ENCODE measurements at places on chromosomes 2 and 18.

DNA sequence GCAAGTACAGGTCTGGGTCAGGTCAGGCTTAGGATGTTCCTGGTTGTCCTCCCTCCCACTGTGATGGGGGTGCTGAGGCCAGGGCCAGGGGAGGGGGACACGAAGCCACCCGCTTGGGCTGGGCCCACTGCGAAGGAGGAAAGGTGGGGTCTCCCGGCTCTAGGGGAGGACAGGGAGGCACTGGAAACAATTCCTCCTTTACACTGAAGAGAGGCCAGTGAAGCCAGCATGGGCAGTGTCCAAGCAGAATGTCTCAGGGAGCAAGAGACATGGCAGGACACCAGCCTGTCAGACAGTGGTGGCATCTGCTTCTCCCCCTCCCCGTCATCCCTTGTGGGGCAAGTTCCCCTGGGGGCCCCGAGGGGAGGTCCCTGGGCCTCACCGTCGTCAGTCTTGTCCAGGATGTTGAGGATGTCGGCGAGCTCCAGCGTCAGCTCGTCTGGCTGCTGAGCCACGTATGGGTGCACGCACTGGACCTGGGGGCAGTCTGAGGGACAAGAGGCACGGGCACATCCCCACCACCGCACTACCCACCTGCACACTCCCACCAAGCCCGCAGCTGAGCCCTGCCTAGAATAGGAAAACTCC is 10.8 kb downstream of the SNORC start:
- no peak for DNase-seq

GRCh38 chr2:237739101-237739500 is 59.5 kb upstream of the RBM44 start:
- no peak for DNase-seq

GRCh38 chr2:99569386-99569785 is 79.6 kb upstream of the REV1 start:
- DNase-seq, result no peak

DNA sequence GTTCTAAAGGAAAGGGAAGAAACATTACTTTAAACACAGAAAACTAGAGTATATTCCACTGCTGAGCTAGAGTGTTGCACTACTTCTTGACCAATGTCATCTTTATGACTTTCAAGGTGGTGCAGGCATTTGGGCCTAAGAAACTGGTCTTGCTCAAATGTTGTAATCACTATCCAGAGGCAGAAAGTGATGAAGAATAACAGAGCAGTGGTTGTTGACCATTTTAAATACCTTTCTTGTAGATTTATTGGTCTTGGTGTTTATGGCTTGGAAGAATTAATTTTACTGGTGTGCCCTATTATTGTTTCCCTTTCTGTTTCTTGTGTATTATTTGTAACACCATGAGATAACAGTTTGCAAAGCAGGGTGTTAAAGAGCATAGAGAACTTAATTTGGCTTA is 56.9 kb upstream of the SCN7A start:
- no peak for DNase-seq

- peak; percentile 41 for DNase-seq
Measured at GRCh38 chr2:148674063-148675020, 29.8 kb downstream of the EPC2 start.

GRCh38 chr18:68728081-68728700 is 13.3 kb upstream of the TMX3 start:
- DNase-seq, result no peak

GRCh38 chr2:134271758-134272157 is 17.9 kb downstream of the MGAT5 start:
- DNase-seq, result no peak

GRCh38 chr2:84495539-84496146 is 20.7 kb upstream of the DNAH6 start:
- DNase-seq, result peak; percentile 70

DNA sequence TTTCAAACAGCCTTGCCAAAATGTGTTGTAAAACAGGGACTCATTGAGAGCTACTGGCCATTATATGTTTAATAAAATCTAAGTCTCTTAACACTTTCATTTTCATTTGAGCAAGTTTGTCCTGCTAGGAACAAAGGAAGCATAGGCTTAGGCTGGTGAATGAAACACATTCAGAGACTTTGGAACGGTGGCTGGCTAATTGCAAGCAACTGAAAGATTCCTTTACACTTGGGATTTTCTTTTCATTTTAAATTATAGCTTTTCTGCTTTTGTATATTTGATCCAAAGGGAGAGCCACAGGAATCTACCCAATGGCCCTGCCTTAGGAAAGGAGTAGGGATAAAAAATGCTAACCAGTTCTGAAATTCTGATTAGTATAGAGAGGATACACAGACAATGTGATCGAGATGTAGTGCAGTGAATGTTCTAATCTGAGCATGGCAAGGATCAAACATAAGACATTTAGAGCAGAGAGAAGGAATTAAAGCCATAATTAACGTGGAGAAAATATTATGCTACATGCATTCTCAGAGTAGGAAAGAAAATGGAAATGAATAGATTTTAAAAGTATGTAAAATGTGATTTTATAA is 911.4 kb upstream of the SLC39A10 start:
- no peak for DNase-seq

- DNase-seq, result no peak
Measured at GRCh38 chr2:241189856-241190201, 1.4 kb downstream of the ANO7 start.

DNA sequence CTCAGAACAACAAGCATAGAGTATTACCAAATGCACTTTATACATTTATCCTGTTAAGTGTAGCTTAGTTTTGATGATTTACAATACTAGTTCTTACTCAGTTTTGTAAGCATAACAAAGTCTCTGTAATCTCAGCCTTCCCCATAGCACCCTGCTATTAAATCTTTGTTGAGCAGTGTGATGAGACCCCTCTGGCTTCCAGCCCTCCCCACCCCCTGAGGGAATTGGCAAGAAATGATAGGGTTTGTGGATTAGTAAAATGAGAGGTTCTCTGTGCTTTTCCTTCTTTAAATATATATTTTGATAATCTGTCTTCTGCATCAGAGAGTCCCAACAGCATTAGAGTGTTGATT is 37.2 kb downstream of the ZNF521 start:
- DNase-seq, result no peak

GRCh38 chr2:50878251-50878650 is 153.7 kb downstream of the NRXN1 start:
- no peak for DNase-seq

Measured in iris pigment epithelial cell (primary cell).